ENCODE measurements at places on chromosomes 13 and 19. TPM values are rescaled to one million over a fixed set of nuclear protein-coding genes. Genes with fewer than 3 reads are reported as not detected.

GRCh38 chr13:75482820-75483079, 781 bp upstream of the TBC1D4 start:
- no peak for DNase-seq

- DNase-seq: no peak
These were observed 2.8 kb downstream of the N4BP2L1 start for GRCh38 chr13:32425158-32425557.

- no peak for DNase-seq
These were observed 1.1 kb downstream of the KLHL26 start for GRCh38 chr19:18637673-18638630.

DNA sequence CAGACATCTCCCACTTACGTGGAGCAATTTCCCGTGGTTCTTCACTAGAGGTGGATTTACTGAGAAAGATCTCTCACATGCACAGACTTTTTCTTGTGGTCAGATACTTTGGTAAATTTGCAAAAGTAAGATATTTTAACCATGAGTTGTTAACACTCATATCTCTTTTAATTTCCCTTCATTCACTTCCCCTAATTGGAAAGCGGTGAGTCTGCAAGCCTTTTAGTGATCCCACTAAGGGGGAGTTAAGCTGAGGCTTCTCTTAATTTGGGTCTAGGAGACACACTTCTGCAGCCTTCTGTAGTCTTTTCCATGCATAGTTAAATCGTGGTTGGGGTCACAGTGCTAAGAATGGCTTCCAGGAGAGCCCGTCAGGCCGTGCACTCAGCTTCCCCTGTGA, 30.7 kb upstream of the SERPINE3 start:
- DNase-seq: no peak

DNA sequence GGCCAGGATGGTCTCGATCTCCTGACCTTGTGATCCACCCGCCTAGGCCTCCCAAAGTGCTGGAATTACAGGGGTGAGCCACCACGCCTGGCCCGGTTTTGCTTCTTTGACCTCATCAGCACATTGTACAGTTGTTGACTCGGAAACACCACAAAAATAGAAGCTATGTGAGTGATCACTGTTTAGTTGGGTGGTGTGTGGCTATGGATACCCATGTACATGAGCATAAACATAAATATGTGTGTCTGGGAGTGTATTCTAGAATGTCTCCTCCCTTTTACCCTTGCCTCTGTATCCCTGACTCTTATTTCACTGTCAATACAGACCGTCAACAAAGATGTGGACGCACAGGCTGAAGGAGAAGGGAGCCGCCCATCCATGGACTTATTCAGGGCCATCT, 14.4 kb upstream of the WDR88 start:
- DNase-seq: no peak

GRCh38 chr19:54418030-54418929, 3.0 kb downstream of the TTYH1 start:
- peak; percentile 89 for DNase-seq

GRCh38 chr13:25982907-25983306, 68.9 kb downstream of the SHISA2 start:
- DNase-seq: no peak

DNA sequence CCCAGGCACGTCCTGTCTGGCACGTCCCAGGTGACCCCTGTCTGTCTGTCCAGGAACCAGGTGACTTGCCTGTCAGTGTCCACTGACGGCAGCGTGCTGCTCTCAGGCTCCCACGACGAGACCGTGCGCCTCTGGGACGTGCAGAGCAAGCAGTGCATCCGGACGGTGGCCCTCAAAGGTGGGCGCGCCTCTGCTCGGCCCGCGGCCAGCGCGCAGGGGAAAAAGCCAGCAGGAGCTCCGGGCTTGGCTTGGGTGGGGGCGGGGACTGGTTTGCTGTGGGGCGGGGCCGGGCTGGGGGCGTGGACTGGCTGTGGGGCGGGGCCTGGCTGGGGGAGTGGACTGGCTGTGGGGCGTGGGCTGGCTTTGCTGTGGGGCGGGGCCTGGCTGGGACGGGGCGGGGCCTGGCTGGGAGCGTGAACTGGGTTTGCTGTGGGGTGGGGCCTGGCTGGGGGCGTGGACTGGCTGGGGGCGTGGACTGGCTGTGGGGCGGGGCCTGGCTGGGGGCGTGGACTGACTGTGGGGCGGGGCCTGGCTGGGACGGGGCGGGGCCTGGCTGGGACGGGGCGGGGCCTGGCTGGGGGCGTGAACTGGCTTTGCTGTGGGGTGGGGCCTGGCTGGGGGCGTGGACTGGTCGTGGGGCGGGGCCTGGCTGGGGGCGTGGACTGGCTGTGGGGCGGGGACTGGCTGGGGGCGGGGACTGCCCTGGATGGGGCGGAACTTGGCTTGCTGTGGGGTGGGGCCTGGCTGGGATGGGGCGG, 7.2 kb downstream of the WDR18 start:
- DNase-seq: no peak

DNA sequence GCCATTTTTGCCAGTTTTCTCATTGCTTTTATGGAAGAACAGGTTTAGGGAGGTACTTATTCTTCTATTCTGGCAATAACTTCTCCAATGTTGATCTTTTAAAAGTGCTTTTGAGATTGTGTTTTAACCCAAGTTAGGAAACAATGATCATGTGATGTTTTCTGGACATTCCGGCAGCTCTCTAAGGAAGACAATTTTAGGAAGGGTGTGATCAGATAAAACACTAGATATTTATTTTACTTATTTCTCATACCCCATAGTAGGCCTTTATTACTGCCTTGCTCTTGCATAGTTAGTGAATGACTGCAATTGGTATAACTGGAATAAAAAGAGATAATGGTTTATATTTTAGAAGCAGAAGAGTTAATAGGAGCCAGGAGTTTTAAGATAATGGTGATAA, 68.4 kb upstream of the SPATA13 start:
- no peak for DNase-seq

- DNase-seq: no peak
These were observed 2.2 kb upstream of the FCHO1 start for GRCh38 chr19:17748884-17749638.

- no peak for DNase-seq
These were observed 2041.1 kb downstream of the OLFM4 start for GRCh38 chr13:55069746-55070145.

DNA sequence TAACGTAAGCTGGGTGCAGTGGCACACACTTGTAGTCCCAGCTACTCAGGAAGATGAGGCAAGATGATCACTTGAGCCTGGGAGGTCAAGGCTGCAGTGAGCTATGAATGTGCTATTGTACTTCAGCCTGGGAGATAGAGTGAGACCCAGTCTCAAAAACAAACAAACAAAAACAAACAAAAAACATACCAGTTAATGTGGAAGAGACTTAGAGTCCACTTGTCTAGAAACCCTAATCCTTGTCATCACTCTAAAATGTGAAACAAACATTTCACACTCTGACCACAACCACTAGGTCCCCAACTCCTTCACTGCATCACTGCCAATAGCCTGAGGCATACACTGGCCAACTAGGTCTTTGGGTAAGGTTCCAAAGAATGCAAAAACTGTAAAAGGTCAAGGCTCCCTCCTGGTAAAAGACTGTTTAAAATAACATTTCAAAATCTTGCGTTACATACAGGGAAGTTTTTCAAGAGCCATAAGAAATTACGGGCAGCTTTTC, 28.6 kb upstream of the CYP2B6 start:
- DNase-seq: no peak

DNA sequence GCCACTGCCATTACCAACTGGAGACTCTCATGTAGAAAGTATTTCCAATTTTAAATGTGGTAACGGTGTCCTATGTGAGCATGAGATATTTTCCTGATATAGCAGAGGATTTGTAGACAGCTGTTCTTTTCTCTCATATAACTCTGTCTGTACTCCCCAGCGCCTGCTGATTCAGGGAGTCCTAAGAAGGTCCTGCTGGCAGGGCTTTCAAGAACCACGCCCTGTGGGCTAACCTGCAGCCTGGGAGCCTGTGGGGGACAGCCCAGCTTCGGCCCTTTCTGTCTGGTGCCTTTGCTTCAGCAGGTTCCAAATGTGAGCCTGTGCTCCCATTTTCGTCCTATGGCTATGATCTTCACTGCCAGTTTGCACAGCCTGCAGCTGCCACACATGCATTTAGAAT, 316.8 kb downstream of the ATP8A2 start:
- peak; percentile 20 for DNase-seq

GRCh38 chr13:63605403-63605802, 2189.8 kb upstream of the PCDH20 start:
- DNase-seq: no peak

GRCh38 chr13:100594731-100595130, 6.1 kb upstream of the GGACT start:
- DNase-seq: no peak

- no peak for DNase-seq
These were observed 149.2 kb downstream of the GGACT start for GRCh38 chr13:100439247-100439970.

DNA sequence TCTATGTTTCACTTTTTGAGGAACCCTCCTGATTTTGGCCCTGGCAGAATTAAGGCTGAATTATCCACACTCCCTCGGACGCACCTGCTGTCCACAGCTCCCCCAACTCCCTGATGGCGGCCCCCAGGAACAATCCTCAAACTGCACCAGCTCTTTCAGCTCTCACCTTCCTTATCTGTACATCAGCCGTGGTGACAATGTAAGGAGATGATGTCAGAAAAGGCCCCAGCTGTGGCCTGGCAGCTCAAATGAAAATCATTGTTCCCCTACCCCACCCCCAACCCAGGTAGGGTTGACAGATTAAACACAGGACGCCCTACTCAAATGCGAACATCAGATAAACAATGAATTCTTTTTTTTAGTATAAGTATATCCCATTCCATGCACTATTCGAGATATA, 35.0 kb upstream of the KLF2 start:
- no peak for DNase-seq

- DNase-seq: no peak
These were observed 1.8 kb upstream of the CYP4F11 start for GRCh38 chr19:15936173-15936572.

- no peak for DNase-seq
These were observed 17.4 kb upstream of the SDHAF1 start for GRCh38 chr19:35977446-35978222.

DNA sequence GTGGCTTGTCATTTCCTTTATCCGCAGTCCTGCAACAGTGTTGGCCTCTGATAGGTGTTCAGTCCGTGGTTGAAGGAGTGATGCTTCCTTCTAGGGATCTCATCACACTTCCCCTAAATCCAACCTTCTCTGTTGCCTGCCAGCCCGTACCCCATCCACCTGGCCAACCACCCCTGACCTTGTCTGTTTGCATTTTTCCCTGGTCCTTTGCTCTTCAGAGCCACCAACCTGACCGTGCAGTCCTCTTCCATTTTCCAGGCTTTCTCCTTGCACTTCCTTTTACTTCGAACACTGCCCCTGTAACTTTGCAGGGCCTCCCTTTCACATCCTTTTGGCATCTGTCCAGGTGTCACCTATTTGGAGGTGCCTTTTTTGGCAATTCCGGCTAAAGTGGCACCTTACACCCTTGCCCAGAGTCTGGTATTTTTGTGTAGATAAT, 696 bp downstream of the ZNF460 start:
- peak; percentile 20 for DNase-seq

- DNase-seq: no peak
These were observed 707.0 kb downstream of the UQCRFS1 start for GRCh38 chr19:28505933-28506332.

- DNase-seq: no peak
These were observed 48.4 kb upstream of the UFM1 start for GRCh38 chr13:38301236-38301635.

DNA sequence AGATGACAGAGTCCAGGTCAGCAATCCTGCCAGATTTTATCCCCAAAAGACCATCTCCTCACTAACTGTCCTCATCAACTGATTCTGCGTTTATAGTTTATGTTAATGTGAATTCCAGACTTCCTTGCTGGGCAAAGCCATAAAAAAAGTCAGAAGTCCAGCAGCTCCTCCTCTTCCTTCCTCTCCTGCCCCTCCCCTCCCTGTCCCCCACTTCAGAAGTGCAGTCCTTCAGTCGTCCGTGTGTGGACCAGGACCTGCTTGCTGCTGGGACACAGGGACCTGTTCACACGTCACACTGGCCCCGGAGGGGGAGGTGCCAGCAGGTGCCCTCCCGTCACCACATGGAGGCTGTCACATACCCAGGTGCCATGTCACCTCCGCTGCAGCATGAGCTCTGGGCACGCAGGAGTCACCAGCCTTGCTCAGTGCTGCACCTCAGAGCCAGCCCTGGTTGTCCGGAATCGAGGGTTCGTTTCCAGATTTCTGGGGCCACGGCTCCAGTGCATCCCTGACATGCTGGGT, 4.0 kb upstream of the MCF2L start:
- DNase-seq: no peak

DNA sequence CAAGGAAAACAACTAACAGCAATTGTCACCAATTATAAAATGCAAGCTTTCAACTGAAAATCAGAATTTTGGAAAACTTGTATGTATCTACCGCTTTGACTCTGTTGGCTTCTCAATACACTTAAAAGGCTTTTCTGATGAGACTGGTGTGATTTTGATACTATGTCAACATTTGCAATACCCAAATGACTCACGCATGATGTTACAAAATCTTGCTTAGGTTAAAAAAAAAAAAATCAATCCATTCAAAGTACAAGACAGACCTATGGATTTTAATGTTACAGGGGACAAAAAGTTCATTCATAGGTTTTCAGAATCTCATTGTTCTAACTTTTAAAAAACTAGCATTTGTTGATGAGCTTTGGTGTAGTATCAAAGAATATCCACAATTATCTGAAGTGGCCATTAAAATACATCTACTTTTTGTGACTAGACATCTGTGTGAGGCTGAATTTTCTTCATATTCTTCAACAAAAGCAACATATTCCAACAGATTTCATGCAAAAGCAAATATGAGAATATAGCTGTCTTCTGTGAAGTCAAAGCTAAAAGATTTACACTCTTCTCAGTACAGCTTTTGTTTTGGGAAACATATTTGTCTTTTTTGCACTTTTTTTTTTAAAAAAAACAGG, 10.7 kb downstream of the ELF1 start:
- no peak for DNase-seq

- DNase-seq: no peak
These were observed 75.3 kb upstream of the UQCRFS1 start for GRCh38 chr19:29288256-29288655.

S1PR4 gene
- total RNA-seq: 1.7 TPM

BORCS8 gene
- total RNA-seq: 15.4 TPM

KLF1 gene
- 3.1 TPM for total RNA-seq

CYP2A13 gene
- total RNA-seq: not detected

SLC8A2 gene
- 4.8 TPM for total RNA-seq

ZNF69 gene
- total RNA-seq: 27.9 TPM

ZNF229 gene
- 4.1 TPM for total RNA-seq

CCDC97 gene
- total RNA-seq: 5.1 TPM

EBI3 gene
- not detected for total RNA-seq

MBD3L3 gene
- total RNA-seq: 1.9 TPM

ERICH4 gene
- total RNA-seq: not detected

PEX11G gene
- not detected for total RNA-seq

Measured in umbilical cord (tissue), 2 donors.